ENCODE measurements at places on chromosomes 6 and 20.

DNA sequence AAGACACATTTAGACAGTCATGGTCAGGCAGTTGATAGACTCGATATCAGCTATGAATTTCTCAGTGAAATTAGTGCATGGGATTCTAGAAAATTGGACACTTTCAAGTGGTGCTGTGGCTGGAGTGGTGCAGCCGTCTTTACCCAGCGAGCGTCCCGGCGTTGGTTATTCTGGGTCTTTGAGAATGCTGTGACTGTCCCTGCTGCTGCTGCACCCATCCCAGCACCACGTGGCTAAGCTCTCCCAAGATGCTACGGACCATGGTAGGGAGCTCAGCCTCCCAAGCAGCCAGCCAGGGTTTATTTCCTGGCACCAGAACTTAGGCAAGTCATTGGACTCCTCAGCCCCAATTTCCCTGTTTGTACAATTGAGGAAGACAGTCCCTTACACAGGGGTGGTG is 147.2 kb upstream of the RPS6KA2 start:
- DNase-seq, result no peak

DNA sequence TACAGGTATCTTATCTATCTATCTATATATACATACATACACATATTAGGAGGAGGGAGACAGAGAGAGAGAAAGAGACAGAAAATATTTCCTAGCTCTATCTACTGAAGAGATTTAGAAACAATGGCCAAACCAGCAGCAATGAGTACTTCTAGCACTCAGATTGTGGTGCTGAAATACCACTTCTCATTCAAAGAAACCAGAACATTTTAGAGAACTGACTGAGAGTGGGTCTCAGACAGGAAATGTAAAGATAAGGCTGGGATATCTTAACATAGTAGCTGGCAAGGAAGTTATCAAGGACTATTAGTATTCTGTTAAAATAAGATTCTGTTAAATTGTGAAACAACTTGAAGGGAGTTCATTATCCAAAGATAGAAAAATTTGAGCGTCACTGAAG is 57.0 kb downstream of the DNAAF9 start:
- no peak for DNase-seq

DNA sequence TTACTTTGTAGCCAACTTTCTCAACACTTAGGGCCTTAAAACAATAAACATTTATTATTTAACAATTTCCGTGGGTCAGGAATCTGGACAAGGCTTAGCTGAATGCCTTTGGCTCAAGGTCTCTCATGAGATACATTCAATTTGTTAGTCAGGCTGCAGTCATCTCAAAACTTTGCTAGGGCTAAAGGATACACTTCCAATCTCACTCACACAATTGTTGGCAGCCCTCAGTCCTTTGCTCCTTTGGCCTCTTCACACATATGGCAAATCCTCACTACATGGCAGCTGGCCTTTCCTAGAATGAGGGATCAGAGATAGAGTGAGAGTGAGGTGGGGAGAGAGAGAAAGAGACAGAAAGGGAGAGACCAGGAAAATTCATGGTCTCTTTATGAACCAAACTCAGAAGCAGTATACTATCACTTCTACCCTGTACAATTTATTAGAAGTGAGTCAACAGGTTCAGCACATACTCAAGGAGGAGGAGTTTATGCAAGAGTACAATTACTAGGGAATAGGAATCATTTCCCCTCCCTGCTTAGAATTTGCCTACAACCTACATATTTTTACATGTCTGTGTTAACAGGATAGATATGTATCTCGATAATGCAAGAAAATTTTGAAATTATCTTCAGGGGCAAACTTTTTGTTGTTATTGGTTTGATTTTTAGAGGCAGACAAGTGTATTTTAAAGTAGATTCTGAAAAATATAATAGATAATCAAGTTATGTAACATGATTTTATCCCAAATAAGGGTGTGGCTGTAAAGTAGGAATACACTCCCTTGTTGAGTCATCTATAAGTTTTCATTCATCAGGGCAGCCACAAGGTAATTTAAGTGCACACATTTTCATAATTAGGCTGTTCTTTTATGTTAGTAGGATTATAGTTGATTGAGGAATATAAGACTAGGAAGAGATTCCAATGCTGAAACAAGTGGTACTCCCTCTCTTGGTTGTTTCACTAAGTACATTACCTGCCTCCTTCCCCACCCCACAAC is 85.9 kb upstream of the HMGCLL1 start:
- DNase-seq, result no peak

GRCh38 chr20:20207291-20207690 is 155.0 kb downstream of the CFAP61 start:
- DNase-seq, result no peak

GRCh38 chr6:7959453-7959852 is 48.9 kb upstream of the TXNDC5 start:
- DNase-seq, result no peak

Measured in neural crest cell (in vitro differentiated cells).